ENCODE measurements at places on chromosomes 16 and 17.

DNA sequence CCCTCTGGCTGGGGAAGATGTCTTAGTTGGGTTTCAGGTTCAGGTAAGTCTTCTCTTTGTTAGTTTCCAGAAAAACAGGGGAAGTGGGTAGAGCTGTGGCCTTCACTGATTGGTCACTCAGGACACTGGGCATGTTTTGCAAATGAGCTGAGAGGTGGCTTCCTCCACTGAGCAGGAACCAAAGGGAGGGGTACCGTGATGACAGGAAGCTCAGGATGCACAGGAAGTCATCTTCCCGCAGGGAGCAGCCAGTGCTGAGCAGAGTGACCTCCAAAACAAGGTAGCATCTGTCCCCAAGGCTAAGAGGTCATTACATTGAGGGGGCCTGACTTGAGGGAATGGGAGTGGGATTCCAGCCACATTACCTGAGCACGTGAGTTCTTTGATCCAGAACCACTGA lies 5.6 kb downstream of the NT5C start:
- DNase-seq: no peak

GRCh38 chr17:29121442-29121841 lies 58.8 kb downstream of the MYO18A start:
- no peak for DNase-seq

DNA sequence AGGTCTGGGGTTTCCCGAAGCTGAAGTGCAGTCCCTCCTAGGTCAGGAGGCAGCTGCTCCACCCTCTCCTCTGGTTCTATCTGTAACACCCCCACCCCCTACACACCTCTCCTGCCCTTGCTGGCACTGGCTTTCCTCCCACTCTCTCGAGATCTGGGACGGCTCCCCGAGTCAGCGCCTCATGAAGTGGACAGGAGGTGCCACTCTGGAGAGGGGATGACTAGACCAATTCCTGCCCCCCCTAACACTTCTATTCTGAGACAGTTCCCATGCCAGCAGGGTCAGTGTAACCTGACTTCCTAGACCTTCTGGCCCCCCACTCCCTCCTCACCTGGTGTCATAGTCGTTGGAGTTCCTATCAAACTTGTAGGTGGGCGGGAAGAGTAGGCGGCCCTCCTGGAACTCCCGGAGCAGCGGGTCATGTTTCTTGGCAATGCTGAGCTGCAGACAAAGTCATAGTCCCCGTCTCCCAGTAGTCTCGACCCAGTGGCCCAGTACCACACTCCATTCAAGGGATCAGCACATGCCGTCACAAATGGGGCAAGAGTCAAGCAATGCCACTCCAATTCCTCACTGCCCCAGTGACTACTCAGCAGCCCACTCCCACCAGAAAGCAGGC lies 9.7 kb downstream of the INPP5K start:
- no peak for DNase-seq

DNA sequence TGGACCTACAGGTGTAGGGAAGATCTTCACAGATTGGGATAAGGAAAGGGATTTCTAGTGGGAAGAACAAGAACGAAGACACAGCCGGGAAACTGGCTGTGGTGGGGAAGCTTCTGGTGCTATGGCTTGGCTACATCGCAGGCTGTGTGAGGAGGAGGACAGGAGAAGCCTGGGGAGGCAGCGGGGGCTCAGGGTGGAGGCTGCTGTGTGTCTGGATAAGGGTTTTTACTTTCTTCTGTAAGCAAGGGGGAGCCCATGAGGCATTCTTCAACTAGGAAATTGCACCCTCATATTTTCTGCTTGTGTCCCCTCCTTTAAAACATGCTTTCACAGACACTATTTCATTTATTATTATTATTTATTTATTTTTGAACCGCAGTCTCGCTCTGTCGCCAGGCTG lies 2.9 kb upstream of the RHBDF2 start:
- no peak for DNase-seq

GRCh38 chr17:48818361-48818841 lies 1.4 kb upstream of the TTLL6 start:
- DNase-seq: peak; percentile 57

GRCh38 chr17:81553018-81553615 lies 964 bp upstream of the FAAP100 start:
- DNase-seq: peak; percentile 91

- no peak for DNase-seq
These were observed 45.1 kb downstream of the SOCS3 start for GRCh38 chr17:78314683-78315354.

- DNase-seq: peak; percentile 42
These were observed 374.7 kb upstream of the ERCC4 start for GRCh38 chr16:13545271-13545670.

DNA sequence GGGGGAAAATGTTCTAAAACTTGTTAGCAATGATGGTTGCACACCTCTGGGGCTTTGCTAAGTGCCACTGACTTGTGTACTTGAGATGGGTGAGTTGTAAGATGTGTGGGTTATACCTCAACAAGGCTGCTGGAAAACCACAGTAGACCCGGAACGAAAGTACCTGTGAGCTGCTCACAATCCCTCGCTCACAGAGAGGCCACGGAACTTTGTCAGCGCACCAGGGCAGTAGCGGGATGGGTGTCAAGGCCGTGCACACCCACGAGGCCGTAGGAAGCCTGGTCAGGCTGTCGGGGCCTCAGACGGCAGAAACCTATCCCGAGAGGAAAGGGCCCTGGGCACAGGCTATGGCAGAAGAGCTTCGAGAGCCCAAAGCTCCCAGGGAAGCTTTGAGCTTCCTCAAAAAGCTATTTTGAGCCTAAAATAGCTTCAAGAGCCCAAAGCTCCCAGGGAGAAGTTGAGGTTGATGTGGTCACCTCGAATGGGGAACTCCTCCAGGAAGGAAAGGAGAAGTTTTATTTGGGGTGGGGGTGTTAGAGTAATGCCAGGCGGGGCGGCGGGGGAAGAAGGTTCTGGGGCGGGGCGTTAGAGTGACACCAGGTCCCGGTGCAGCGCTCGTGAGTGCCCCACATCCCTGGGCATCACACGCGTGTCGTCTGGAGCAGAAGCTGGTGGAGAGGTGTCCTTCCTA lies 19.0 kb downstream of the CBFA2T3 start:
- no peak for DNase-seq

DNA sequence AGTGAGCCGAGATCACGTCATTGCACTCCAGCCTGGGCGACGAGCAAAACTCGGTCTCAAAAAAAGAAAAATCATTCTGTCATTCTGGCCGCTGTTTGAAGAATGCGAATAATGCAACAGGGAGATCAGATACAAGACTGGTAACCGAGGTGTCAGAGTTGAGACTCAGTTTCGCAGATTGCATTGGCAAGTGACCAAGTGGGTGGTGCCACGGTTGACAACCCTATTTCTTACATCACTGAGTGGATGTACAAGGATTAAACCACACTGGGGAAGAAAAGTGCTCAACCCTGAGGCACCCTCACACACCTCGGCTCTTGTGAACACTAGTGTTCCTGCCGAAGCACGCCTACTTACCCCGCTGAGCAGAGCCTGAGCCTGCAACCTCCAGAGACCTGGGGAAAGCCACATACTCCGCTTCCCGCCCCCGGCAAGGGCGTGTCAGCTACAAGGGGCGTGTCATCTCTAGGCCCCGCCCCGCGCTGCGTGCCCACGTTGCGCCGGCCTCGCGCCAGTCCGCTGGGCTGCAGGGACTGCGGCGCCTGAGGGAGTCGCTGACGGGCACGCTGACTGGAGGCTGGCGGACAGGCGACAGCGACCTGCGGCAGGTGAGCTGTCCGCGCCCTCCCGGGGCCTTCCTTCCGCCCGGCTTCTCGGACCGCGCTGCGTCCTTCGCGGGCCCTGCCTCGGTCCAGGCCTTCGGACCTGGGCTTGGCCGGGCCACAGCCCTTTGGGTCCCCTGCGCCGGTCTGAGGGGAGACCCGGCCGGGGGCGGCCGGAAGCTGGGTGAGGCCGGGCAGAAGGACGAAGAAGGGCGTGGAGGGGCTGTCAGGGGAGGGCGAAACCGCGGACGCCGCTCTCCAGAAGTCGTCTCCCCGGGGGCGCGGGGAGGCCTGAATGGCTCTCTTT lies at the start of gene HMOX2:
HMOX2 (plus strand) TSS at position 519 of the 909 bp plus-strand sequence. CDS start 29,127 bp downstream, outside the sequence.
- DNase-seq: peak; percentile 96

DNA sequence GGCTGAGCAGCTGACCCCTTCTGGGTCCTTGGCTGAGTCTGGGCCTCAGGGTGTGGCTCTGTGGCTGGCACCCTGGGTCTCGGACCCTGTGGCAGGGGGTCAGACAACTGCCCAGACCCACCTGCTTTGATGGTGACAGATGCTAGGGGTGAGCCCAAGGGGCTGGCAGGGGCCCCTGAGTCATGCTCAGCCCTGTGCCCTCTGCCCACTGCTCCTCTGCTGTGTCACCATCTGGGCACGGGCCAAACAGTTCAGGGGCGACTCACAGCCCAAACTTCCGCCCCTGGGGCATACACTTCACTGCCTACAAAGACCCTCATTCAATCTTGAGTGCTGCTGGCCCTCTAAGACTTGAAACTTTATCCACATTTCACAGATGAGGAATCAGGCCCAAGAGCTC lies 5.7 kb downstream of the ADGRG1 start:
- no peak for DNase-seq

GRCh38 chr17:39671651-39672521 lies 3.6 kb downstream of the PNMT start:
- peak; percentile 85 for DNase-seq

DNA sequence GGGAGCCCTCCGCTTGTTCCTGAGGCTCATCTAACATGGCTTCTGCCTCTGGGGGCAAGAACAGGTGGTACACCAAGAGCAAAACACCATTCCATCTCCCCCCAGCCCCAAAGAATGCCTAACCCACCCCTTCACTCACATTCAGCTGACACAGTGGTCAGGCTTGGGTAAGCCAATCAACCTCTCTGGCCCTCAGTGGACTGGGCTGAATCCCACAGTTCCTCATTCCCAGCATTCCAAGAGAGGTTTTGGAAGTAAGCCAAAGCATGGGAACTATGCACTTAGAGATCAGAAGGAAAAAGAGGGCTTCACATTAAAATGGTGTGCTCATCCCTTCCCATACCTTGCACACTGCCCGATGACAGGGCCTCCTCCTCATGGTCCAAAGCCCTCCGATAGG lies 7.8 kb downstream of the PIGS start:
- no peak for DNase-seq

DNA sequence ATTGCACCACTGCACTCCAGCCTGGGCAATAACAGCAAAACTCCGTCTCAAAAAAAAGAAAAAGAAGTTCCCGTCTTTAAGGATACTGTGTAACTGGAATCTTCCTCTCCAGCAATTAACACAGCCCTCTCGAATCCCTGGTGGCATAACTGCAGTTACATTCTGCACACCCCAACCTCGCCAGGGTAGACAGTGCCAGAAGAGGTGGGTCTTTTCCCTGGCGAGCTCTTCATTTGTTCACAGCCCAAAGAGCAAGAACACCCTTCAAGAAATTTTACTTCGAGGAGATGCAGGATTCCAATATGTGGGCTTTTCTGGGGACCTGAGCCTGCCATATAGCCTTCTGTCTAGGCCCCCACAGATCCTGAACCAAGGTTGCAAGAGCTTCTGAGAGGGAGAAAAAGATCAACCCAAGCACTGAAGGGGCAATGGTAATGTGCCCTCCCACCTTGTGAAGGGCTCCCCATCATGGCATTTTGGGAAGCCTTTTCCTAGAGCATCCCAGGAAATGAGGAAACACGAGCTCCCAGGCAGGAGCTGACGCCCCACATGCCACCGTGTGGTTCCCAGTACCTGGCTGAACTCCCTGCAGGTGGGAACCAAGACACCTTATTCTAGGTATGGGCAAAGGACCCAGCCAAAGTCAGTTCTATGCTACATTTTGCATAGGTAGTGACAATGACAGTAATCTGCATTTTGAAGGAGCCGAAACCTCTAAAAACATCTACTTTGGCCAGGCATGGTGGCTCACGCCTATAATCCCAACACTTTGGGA lies 26.9 kb downstream of the TK2 start:
- no peak for DNase-seq

DNA sequence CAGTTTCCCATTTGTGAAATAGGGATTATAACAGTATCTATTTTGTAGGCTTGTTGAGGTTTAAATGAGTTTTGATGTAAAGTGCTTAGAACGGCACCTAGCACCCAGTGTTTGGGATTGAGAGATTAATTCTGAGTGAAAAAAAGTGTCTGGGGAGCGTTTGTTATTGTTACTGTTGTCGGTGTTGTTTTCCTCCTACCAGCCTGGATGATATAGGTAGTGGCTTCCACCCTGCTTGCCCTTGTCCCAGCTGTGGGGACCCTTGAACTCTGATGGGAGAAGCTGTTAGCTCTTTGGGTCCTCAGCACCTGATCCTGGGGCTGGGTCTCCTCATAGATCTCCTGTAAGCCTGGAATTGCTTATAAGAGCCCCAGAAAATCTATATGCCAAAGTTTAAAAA lies 4.9 kb downstream of the FMNL1 start:
- no peak for DNase-seq

DNA sequence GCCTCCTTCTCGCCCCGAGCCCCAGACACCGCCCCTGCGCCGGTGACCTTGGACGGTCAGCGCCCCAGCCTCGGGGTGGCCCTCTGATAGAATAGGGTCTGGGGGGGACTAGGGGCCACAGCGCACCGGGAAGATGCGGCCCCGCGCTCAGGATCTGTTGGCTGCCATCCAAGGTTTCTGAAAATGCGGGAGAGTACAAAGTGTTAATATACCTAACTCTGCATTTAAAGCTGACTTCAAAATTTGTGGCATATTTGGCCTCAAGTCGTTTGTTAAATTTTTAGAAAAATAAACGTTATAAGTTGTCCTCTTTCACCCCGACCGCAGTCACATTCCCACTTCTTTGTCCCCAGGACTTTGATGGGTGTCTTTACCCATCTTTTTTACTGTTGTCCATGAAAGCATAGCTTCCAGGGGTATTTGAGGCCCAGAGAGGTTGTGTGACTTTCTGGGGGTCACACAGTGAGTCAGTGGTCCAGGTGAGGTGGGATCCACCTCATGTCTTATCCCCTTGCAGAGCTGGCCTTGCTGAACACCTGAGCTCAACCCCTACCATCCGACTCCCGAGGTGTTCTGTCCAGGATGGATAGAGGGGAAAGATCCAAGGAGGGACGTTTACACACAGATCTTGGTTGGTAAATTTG lies 796 bp downstream of the NT5M start:
- no peak for DNase-seq

- DNase-seq: no peak
These were observed 29.0 kb upstream of the KPNB1 start for GRCh38 chr17:47620503-47621245.

DNA sequence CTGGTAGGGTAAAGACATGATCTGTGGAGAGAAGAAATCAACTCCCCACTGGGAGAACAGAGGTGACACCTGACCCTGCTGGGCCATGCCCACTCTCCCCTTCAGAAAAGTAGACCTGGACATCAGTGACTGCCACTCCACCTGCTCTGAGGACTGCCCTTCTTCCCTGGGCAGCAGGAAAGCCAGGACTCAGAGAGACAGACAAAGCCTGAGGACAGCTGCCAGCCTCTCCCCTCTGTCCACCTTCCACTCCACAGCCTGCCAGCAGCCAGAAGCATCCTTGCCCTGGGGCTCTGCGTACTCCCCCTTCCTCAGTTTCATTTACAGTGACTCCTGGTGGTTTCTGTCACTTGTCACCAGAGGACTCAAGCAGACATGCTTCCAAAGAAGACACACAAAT lies 24.5 kb downstream of the ZDHHC7 start:
- DNase-seq: no peak

All from NCI-H82 (cell line).